ENCODE measurements at places on chromosomes 6 and 20.

DNA sequence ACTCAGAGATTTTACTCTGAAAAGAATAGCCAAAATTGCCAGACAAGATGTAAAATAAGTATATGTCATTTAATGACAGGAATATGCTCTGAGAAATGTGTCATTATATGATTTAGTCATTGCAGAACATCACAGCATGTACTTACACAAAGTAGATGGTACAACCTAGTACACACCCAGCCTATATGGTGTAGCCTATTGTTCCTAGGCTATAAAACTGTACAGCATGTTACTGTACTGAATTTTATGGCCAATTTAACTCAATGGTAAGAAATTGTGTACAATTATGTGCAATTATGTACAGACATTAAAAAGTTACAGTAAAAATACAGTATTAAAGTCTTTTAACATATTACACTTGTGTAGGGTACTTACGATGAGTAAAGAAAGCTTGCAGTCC is 311.9 kb upstream of the EPHA7 start:
- ATAC-seq, result no peak
- no peak overlapping the region for H3K4me3 ChIP-seq
- no peaks in the 10 kb centered on the region for H3K27me3 ChIP-seq
- no peak overlapping the region for H3K27ac ChIP-seq

DNA sequence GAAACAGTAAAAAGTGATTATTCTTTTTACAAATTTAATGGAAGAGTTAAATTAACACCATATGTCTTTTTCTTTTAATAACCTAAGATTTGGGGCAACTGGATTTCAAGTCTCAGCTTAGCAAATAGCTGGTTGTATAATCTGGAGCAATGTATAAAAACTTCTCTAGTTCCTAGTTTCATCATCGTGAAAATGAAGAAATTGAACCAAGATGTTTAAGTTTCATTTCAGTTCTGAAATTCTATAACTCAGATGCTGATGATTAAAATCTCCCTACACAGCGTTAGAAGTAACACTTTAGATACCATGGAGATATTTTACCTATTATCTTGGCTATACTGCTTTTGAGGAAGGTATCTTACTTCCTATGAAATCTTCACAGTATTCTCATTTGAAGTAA is 252.0 kb downstream of the KIF16B start:
- no peaks in the 10 kb centered on the region for H3K27me3 ChIP-seq
- H3K4me1 ChIP-seq, result peaks cover 22% of the 10 kb centered on the region
- no peak overlapping the region for H3K27ac ChIP-seq

DNA sequence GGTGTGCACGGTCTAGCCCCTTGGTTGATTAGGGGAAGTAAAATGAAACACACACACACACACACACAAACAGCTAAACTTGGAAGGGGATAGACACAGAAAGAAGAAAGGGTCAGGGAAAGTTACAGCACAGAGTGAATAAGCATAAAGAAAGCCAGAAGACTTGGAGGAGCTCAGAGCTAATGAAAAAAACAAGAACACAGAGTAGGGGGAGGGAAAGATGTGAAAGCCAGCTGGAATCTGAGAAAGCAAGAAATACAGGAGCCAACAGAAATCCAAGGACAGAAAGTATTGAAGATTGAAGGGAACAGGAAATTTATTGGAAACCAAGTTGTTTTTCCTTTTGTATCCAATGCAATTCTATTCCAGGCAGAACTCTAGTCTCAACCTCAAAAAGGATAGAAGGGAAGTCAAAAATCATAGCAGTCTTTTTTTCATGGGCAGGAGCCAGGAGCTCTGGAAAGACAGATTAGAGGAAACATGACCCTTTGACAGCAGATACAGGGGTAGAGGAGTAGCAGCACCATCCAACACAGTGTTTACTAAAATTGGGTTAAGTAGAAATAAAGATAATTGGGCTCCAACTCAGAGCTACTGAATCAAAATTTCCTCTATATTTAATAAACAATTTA is 10.1 kb downstream of the HMGCLL1 start:
- H3K4me1 ChIP-seq, result no peaks in the 10 kb centered on the region
- ATAC-seq, result no peak
- H3K27me3 ChIP-seq, result no peaks in the 10 kb centered on the region
- H3K4me3 ChIP-seq, result no peak overlapping the region
- no peak overlapping the region for H3K27ac ChIP-seq

DNA sequence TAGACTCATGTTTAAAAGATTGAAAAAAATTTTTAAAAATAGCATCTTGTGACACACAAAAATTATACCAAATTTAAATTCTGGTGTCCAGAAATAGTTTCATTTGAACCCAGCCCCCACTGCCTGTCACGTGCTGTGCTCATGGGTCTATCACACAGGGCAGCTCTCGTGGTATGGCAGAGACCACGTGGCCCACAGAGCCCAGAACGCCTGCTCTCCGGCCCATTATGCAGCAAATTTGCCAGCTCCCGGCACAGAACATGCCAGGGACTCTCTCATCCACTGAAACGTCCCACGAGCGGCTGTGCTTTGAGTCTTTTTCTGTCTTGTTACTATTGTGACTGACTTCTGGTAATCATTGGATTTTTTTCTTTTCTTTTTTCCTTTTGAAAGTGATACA is 224.3 kb downstream of the TTLL2 start:
- peaks cover 12% of the 10 kb centered on the region for H3K27me3 ChIP-seq
- no peak overlapping the region for H3K4me3 ChIP-seq
- no peak for ATAC-seq
- no peaks in the 10 kb centered on the region for H3K36me3 ChIP-seq
- H3K4me1 ChIP-seq, result no peaks in the 10 kb centered on the region

- no peaks in the 10 kb centered on the region for H3K27me3 ChIP-seq
- no peaks in the 10 kb centered on the region for H3K36me3 ChIP-seq
- no peaks in the 10 kb centered on the region for H3K4me1 ChIP-seq
Measured at GRCh38 chr6:93344333-93344835, 75.0 kb downstream of the EPHA7 start.

Measured in stimulated activated memory B cell treated with anti-CD40 and anti-IgM and Interleukin-4, amounts not matched to agents 10 μg/mL and 1 μg/mL and 100 μg/mL, for 72 hours (primary cell).